ENCODE measurements at places on chromosomes 4 and X.
A peak's percentile ranks its signal among the peaks of the same experiment; 100 is the strongest.

- no peak for DNase-seq
Measured at GRCh38 chrX:136318895-136319597, 18.3 kb downstream of the ADGRG4 start.

DNA sequence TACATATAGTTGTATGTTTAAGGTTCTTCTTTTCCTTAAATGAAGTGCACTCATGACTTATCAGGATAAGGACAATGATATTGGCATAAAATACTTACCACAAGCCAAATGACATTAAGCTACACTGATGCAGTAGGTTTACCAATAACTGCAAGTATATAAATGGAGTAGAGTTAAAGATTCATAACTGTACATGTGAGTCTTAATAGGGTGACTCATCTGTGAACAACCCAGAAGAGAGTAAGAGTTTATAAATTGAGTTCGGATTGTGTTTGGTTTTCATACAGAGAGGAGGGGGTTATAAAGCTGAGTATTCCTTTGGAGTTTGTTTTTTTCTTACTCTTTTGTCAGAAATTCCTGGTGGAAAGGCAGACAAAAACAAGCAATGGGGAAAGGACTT, 144.8 kb downstream of the TLL1 start:
- DNase-seq: peak; percentile 20

GRCh38 chr4:139525414-139525813, 30.6 kb downstream of the SETD7 start:
- no peak for DNase-seq

DNA sequence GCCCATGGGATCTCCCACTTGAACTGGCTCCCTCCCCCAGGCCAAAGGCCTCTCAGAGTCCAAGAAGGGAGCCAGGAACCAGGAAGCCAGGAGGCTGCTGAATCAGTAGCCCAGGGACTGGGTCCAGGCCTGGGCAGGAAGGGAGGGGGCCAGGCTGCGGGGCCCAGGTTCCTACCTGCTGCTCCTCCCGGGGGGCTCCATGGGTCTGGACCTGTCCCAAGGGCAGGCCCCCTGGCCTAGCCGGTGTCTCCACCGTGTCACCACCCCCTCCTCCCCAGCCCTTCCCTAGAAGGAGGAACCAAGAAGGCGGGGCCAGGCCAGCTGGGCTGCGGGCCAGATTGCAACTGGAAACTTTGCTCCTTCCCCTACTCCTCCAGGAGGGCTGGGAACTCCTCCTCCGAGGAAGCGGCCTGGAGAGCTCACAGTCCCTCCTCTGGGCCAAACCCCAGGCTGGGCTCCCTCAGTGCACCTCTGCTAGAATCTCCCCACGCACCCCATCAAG, at the start of gene IQSEC2:
Gene IQSEC2, minus strand, starts transcription at position 264 of the 502 bp plus-strand sequence.
- peak; percentile 71 for DNase-seq

GRCh38 chrX:41705680-41706374, 17.1 kb downstream of the GPR34 start:
- DNase-seq: no peak

DNA sequence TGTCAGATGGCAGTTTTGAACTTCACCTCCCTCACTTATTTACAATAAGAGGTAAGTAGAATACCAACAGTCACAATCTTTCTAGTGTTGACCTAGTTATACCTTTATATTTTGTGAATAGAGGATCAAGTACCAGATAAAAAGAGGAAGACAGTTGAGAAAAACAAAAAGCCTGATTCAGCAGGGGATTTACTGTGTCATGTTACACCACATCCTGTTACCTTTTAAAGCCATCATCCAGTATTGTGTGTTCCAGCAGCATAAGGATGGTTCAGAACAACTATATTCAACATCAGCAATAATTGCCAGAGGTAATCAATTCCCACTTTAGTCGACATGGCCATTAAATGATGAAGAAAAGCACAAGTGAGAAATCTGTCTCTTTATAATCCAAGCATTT, 21.3 kb upstream of the CXCL6 start:
- no peak for DNase-seq

GRCh38 chrX:109774706-109775105, 41.6 kb upstream of the ACSL4 start:
- DNase-seq: peak; percentile 68

DNA sequence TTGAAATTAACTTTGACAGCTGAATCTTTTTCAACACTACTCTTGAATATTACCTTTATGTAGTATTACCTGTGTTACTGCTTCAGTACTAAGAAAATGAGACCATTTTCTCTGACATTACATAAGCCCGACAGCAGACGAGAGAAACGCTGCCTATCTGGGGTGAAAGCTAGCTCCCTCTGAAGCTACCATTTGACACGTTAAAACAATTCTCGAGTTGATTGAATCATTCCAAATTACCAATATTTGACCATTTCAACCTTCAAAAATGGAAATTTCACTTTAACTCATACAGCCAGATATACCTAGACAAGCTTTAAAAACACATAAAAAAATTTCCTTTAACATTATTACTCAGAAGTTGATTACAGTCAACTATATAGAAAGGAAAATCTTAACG, 836 bp downstream of the GPM6A start:
- DNase-seq: no peak

- DNase-seq: no peak
Measured at GRCh38 chr4:38287101-38287851, 327.1 kb downstream of the PTTG2 start.

DNA sequence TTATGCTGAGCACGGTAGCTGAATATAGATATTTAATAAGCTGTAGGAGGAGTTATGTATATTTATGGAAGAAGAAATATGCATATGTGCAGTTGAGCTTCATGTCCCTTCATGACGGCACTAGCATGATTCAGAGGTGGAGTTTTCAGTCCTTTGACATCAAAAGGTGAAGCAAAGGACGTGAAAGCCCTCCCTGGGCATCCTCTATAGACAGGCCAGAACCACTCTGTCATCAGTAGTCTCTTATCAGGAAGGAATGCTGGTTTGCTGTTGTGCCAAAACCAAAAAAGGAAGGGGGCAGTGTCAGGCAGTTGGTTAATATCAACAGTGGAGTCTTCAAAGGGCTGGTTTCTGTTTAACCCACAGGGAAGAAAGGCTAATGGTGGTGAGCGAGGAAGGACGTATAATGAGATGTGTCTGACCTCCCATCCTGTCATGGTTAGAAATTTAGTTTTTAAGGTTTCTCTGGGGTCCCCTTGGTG, 23.5 kb upstream of the IL2 start:
- peak; percentile 81 for DNase-seq

DNA sequence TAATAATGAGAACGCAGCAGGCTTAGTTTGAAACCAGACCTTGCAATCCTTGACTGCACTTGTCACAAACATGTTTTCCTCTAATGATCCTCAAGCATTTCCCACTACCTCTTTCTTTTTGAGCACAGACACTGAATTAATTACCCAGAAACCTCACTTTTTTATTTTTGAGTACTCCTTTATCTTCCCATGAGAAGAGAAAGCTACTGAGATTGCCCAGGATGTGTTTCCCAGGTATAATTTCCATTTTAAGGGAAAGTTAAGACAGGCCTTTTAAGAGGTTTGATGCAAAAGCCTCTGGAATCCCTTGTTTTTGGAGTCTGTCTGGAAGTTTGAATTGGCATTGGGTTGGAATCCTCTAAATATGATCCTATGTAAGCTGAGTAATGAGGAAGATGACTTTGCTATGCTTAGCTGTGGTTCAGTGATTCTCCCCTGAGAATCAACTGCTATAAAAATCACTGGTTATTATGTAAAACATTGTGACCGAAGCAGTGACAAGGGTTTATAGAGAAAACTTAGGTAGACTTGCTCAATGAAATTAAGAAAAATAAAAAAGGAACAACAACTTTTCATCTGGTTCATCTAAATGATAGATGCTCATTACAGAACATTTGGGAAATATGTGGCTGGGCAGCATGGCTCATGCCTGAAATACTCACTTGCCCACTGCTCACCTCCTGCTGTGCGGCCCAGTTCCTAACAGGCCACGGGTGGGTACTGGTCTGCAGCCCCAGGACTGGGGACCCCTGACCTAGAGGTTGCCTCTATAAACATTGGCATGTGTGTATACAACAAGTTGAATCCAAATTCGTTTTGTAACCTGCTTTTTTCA, 10.8 kb upstream of the RHOH start:
- DNase-seq: peak; percentile 26

- peak; percentile 4 for DNase-seq
Measured at GRCh38 chrX:137051978-137052642, 18.3 kb upstream of the GPR101 start.

- no peak for DNase-seq
Measured at GRCh38 chr4:169014586-169014985, 4.5 kb upstream of the CBR4 start.

GRCh38 chrX:1231850-1232465, 19.5 kb upstream of the CRLF2 start:
- no peak for DNase-seq

DNA sequence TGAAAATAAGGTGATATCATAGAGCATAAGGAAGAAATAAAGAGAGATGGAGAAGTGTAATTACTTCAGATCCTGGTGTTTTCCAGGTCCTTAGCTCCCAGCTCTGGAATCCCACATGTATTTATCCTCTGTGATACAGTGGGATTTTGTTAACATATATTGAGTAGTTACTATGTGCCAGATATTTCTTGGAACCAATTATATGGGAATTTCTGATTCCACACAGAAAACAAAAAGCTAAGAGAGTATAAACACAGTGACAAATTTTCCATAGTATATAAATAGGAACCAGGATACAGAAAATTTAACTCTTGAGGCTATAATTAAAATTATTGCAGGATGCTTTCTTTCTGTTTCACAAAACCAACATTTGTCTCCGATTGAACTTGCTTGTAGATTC, 1067.5 kb downstream of the PCDH7 start:
- no peak for DNase-seq

DNA sequence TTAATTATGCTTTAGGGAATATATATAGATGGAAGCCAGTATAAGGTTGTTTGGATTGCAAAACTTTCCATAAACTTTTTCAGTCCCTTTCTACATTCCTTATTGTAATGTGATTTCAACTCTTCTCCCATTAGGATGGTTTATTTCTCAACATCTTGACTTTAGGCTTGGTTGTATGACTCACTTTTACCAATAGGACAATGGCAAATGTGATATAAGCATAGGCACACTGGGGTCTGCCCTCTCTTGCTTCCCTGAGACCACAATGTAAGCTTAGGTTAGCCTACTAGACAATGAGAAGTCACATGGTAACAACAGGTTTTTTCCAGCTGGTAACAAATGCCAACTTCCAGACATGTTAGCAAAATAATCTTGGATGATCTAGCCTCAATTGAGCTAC, 163.3 kb upstream of the RBPJ start:
- no peak for DNase-seq

GRCh38 chrX:96843566-96843965, 40.1 kb upstream of the RPA4 start:
- DNase-seq: no peak

DNA sequence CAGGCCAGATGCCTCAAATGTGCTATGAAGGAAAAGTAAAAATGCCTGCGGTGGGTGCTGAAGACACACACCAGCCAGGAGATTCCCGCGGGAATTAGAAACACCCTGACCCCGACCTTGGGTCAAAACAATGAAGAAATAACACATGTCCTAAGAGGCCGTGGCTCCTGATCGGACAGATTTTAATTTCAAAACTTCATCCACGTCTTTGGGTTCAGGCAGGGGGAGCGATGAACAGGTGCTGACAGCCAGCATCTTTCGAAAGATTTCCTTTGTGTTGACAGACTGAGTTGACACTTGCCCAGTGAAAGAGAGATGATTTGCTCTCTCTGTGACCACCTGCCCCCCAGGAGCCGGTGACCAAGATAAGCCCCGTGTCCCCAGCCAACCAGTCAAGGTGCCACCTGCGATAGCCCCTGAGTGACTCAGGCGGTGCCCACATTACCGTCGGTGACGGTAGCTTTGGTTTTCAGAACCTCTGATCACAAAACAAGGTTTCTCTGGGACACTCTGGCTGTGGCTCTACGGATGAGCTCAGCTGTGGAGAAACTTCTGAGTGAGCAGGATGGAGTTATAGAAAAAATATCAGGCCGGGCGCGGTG, 11.0 kb upstream of the IL3RA start:
- DNase-seq: no peak

GRCh38 chr4:26751838-26752237, 108.8 kb upstream of the STIM2 start:
- no peak for DNase-seq

GRCh38 chr4:74904509-74905065, 28.3 kb upstream of the PARM1 start:
- no peak for DNase-seq

DNA sequence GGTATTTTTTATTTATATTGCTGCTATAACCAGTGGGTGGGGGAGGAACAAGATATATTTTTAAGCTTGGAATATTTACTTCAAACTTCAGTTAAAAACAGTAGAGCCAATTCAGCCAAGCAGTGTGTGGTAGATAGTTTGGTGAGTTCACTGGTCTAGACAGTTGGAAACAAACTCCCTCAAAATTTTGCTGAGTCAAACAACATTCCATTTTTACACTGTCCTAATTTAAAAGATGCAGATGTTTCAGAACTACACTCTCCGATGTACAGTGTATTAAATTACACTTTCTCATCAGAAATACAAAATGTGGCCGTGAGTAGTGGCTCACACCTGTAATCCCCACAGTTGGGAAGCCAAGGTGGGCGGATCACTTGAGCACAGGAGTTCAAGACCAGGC, 23.3 kb downstream of the PRKX start:
- DNase-seq: no peak

DNA sequence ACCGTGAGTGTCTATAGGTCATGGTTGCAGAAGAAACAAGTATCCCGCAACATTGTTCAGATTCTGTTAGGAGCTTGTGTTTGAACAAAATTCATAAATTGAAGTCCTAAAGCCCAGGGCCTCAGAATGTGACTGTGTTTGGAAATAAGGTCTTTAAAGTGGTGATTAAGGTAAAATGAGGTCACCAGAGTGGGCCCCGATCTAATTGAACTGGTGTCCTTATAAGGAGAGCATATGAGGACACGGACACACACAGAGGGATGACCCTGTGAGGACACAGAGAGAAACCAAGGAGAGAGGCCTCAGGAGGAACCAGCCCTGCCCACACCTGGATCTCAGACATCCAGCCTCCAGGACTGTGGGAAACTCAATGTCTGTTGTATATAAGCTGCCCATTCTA, 76.9 kb downstream of the DHRSX start:
- no peak for DNase-seq

DNA sequence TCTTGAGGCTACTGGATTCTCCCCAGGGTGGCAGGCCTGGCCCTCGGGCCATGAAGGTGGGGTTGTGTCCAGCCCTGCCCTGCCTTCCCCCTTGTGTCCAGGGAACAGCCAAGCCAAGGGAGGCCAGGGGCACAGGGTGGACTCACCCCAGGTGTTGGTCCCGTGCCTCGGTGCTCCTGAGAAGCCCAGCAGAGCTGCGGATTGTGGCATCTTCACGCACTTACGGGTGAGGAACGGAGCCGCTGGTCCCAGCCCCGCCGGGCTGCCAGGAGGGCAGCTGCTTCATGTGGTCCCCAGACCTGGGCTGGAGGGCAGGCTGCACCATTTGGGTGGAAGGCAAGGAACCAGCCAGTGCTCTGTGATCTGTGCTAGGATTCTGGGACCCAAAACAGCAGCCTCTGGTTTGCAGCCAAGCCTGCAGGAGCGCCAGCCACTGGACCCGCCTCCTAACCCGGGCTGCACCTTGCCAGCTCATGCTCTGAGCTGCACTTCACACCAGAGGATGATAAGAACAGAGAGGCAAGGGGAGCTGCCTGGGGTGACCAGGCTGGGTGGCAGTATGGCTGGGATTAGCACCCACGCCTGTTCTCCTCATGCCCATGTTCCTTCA, 36.1 kb upstream of the HMX1 start:
- no peak for DNase-seq

Measured in astrocyte (in vitro differentiated cells and primary cell).